ENCODE measurements at places on chromosomes 5 and 9.

DNA sequence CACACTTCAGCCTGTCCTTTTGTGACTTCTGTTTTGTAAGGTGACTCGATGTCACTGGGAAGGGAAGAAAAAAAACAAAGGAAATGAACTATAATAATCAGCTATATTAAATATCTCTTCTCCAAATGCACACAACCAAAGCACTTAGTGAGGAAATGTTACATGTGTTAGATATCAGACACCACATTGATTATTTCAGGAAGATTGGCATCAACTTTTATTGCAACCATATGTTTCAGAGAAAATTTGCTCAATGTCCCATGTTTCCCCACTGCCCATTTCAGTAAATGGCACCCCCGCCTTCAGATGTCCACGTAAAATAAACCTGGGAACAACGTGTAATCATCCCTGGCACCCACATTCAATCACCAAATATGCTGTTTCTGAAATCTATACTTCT lies 151.8 kb downstream of the EPB41L4A start:
- DNase-seq, result no peak

- DNase-seq, result no peak
These were observed 80.1 kb downstream of the ANKRD31 start for GRCh38 chr5:75156585-75156984.

DNA sequence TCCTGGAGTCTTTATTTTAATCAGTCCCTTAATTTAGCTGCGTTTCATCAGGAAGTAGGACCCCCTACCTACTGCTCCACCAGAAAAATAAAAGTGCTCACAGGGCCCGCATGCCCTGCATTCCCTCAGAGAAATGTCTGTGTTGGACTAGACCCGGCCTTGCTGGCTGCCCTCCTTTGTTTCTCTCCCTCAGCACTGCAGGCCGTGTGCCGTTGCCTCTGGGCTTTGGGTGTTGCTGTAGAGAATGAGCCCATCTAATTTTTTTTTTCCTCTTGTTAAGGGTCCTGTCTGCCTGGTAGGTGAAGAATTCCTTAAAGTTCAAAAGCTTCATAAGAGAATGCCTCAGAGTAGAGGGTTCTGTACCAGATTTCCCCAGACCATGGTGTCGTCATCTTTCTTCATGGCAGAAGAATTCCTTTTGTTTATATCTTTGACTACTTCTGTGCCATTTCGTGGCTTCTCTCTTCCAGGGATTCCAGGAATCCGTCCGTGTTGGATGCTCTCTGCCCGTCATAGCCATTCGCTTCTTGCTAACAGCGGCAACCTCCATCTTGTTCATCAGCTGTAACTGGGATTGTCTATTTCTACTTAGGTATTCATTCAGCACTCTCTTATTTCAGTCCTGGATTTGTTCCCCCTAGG lies 49.8 kb upstream of the ANGPTL2 start:
- no peak for DNase-seq

GRCh38 chr5:60886158-60886557 lies 42.1 kb upstream of the ELOVL7 start:
- no peak for DNase-seq

DNA sequence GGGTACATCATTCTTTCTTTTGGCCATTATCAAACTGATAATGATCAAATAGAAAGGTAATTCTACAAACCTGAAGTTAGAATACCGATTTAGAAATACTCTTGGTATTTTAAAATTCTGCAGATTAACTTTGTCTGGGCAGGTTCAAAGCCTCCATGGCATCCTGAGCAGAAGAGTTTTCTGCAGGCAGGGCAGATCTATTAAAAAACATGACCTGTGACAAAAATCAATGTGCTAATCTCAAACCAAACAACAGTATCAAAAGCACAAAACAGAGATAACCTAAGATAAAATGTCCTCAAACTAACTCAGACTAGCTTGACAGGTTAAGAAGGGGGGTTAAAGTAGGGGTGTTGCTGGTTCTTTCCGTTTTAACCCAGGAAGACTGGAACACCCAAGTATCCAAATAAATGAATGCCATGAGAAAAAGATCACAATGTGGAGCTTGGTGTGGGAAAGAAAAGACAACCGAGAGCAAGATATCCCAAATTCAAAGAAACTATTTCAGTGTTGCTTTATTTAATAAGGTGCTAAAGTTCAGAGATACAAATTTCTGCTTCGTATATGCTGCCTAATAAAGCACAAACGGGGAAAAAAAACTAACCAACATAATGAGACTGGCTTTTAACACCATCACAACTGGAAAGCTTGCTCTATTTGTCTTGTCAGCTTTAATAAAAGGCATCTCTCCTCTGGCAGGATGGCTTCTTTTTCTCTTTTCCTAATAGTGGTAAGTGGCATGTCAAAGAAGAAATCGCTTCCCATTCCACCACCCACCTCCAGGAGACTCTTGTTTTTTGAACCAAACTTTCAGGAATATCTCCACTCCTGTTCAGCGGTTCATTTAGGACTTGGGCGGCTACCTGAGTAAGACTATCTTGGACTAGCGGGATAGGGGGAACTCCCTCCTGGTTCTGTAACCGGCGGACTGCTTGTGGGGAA lies 2.3 kb downstream of the EFNA5 start:
- no peak for DNase-seq

GRCh38 chr5:56307714-56308333 lies 74.7 kb upstream of the ANKRD55 start:
- no peak for DNase-seq

GRCh38 chr5:68659881-68660280 lies 433.9 kb upstream of the SLC30A5 start:
- DNase-seq, result no peak

GRCh38 chr5:130234816-130235215 lies 330.6 kb downstream of the CHSY3 start:
- DNase-seq, result no peak

- no peak for DNase-seq
These were observed 92.4 kb upstream of the SLC1A1 start for GRCh38 chr9:4397917-4398316.

DNA sequence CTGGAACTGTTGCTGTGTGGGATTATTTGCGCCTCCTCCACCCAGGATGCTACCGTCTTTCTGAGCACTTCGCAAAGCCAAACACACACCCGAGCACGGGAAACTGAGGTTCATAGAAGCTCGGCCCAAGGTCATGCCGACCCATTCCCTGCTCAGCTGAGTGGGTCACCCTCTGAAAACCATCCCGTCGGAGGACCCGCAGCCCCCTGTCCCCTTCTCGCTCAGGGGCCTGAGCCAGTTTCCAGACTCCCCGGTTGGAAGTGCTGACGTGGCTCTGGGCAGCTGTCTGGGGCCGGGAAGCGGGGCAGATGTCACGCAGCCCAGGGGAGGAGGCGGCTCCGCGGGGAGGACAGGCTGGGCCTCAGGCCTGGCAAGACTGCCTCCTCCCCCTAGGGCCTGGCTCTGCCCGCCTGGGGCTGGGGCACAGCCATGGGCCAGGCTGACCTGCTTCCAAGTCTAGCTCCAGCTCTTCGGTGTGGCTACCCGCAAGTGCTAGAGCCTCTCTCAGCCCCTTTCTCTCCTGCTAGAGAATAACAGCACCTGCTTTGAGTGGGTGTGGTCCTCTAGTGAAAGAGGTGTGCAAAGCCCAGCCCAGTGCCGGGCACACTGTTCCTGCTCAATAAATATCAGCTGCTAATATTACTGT lies 9.9 kb upstream of the CXXC5 start:
- DNase-seq, result peak; percentile 86

- DNase-seq, result no peak
These were observed 63.4 kb upstream of the RNU6ATAC start for GRCh38 chr9:134227451-134228411.

GRCh38 chr5:119274030-119274766 lies 81.6 kb upstream of the TNFAIP8 start:
- DNase-seq, result no peak

GRCh38 chr5:131324303-131324702 lies 60.5 kb downstream of the CDC42SE2 start:
- peak; percentile 47 for DNase-seq

- DNase-seq, result no peak
These were observed 191.2 kb downstream of the ACTL7B start for GRCh38 chr9:108664309-108665255.

DNA sequence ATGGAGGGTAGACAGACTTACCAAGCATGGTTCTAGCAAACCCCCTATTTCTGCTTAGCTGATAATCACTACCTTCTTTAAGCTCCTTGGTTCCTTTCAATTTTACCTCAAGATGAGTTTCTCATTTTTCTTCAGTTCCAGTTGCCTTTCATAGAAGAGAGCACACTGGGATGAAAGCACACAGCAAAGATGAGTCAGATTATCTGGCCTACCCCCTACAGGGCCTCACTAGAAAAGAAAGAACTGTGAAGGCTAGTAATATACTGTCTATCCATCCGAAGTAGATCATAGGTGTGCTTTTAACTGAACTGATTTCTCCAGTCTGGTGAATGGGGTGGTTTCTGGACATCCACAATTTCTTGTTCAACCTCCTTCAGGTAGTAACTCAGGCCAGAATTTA lies 122.5 kb downstream of the TRPM3 start:
- DNase-seq, result no peak

DNA sequence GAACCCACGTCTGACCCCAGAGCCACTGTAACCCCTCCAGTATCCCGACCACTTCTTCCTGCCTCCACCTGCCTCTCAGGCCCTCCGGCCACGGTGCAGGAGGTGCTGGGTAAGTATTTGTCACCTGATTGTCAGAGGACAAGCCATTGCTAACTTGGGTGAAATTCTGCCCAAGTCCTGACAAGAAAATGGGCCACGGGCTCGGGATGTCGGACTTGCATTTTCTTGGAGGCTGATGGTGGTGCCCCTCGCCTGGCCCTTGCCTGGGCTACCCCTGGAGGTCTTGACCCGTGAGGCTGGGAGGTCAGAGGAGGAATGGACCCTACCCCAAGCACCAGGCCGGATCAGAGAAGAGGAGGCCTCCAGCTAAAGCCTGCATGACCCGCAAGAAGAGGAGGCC lies 149.7 kb upstream of the COL5A1 start:
- DNase-seq, result no peak

- no peak for DNase-seq
These were observed 3.6 kb downstream of the CACFD1 start for GRCh38 chr9:133463234-133463863.

GRCh38 chr5:102797322-102797884 lies 42.3 kb downstream of the PAM start:
- DNase-seq, result no peak

DNA sequence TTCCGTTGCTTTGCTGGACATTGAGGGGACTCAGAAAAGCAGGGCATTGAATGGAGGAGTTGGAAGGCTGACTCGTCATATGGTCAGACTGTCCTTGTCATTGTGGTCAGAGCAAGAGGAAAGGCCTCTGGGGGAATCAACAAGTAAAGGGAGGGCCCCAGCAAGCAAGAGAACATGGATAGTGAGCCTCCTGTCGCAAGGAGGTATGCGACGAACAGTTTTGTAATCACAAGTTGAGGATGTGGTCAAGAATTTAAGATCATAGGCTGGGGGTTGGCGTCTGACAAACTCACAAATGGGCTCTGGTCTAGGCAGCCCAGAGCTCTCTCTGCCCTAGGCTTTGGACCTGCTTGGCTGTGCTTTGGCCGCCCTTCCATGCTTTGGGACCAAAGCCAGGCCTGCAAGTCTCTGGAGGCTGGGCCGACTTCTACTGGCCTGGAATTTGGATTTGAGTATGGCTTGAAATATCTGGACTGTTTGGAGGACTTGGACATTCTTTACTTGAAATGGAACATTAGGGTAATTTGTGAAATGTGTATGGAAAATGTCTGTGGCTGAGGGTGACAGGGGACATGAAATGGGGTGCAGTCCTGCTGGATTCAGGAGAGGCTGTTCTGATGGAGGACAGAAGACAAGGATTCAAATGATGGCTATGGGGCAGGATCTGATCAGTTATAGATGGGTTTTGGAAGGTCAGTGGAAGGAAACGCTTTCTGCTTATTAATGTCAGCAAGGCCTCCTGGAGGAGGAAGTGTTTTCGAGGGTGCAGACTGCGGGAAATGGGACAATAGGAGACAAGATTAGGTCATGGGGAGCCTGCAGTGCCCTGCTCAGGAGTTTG lies 19.2 kb upstream of the NDST1 start:
- no peak for DNase-seq

- no peak for DNase-seq
These were observed 262.5 kb downstream of the GOLPH3 start for GRCh38 chr5:31911291-31912265.

DNA sequence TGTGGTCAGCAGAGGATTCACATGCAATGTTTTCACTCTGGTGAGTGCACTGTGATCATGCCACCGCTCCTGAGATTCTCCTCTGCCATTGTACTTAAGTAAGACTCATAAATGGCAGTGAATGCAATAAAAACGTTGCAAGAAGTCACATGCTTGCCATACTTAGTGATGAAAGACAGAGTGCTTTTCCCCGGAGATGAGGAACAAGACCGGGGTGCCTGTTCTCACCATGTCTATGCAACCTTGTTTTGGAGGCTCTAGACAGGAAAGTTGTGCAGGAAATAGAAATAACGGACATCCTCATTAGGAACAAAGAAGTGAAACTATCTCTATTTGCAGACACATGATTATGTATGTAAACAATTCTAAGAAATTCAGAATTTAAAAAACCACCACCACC lies 84.7 kb upstream of the IRX2 start:
- no peak for DNase-seq

- DNase-seq, result no peak
These were observed 29.4 kb downstream of the NANS start for GRCh38 chr9:98085944-98086343.

- no peak for DNase-seq
These were observed 297.9 kb downstream of the IRX1 start for GRCh38 chr5:3893527-3893926.

GRCh38 chr9:78212868-78213267 lies 23.0 kb upstream of the CEP78 start:
- DNase-seq, result no peak

Measured in right forelimb (tissue), 1 donor.